ENCODE measurements at places on chromosomes 4 and X.

GRCh38 chr4:39642885-39643552, 4.4 kb upstream of the SMIM14 start:
- DNase-seq, result no peak

DNA sequence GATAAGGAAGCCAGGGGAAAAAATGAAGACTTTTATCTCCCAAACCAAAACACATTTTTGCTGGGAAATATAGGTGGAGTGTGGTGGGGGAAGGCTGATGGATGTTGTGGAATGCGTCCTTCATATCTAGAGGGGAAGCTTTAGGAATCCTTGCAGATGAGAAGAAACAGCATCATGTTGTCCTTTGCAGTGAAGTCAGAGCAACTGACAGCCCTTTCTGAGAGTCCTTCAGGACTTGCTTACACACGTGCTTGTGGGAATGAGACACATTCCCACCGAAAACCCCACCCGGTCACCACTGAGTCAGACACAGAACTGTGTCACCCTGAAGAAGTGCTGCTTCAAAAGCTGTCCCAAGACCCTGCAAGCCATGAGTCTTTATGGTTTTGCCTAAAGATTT, 81.5 kb downstream of the SHROOM2 start:
- no peak for DNase-seq

DNA sequence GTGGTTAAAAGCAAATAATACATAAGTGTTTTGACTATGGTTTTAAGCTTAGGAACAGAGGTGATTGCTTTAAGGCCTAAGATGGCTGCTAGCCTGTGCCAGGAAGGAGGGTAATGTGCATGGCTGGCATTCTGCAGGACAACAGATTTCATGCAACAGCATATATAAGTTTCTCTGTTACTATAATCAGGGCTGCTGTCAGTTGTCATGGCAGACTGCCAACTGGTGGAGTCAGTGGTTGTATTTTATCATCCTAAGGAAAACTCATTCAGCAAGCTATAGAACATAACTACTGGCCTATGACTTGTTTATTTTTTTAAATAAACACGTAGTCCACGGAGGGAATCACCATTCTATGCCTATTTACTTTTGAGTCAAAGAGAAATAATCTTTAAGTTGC, 77.7 kb upstream of the DCAF8L1 start:
- DNase-seq, result no peak

DNA sequence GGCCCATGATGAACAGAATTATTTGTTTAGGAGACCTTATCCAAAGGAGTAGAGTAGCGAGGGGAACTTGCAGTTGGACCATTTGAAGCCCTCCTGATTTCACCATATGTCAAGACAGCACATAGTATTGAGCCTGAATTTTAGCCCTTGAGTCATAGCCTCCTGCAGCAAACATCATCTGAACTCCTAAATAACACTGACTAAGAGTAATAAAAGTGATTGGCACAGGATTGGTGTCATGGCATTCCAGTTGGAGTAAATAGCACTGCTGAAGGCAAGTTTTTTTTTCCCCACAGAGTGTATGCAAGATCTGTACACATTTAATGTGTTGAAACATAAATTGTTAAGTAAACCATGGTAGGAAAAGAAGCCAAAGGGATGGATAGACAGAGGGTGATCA, 89.0 kb downstream of the COMMD8 start:
- DNase-seq, result no peak

DNA sequence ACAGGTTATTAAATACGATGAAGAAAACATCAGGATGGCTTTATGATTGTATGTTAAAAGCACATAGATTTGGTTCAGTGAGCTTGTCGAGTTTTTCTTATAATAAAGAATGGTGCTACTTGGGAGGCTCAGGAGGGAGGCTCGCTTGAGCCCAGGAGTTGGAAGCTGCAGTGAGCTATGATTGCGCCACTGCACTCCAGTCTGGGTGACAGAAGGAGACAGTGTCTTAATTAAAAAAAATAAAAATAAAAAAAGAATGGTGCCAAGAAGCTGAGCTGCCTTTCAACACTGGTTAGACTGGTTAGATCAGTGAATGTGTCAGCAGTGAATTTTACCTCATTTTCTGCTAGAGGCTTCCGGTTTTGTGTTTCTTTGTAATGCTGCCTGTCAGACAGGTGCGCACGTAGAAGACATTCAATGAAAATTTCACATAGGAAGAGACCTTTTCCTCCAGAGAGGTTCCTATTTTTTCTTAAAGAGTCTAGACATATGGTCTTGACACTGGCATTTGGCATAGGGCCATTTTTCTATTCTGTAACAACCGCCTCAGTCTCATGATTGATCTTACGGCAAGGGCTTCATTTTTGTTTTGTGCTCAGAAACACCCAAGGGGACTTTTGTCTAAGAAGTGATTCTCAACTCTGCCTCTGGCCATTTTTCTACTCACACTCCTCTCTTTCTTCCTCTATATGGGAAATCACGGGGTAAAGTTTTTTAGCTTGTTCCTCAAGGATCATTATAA, 15.0 kb upstream of the ARSF start:
- no peak for DNase-seq

DNA sequence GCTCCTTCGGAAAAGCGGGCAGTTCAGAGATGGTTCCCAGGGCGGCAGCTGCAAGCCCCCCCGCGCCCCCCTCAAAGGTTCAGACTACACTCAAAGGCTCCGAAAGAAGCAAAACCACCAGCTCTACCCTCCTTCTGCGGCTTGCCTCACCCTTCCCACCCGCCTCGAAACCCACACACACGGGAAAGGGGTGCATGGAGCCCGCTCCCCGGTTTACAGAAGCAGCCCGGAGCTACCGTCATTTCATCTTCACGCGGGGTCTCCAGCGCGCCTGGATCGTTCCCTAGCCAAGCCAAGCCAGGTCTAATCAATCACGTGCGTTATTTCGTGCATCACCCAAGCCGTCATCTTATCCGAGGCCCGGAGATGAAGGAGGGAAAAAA, 1.2 kb downstream of the NLGN4X start:
- DNase-seq, result no peak

DNA sequence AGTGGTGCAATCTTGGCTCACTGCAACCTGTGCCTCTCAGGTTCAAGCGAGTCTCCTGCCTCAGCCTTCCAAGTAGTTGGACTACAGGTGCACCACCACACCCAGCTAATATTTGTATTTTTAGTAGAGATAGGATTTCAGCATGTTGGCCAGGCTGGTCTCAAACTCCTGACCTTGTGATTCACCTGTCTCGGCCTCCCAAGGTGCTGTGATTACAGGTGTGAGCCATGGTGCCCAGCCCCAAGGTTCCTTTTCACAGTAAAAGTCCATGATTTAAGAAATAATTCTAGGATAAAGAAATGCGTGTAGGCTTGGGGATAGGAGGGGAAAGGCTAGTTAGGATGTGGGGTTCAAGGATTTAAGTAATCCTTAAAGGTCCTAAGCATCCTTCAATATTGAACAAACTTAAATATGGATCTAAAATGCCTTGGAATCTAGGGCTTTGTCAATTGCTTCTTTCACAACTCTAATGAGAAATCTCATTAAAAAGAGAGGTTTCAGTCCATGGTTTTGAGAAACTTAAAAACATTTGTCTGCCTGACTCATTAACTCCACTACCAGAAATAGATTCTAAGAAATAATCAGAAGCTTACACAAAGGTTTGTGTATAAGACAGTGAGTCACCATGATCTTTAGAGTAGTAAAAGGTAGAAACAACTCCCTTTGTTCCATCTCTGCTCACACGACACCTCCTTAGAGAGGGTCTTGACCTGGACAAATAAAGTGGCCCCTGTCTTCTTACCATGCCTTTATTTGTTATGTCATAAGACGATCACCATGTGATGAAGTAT, 203.2 kb downstream of the PTTG2 start:
- DNase-seq, result peak; percentile 48

DNA sequence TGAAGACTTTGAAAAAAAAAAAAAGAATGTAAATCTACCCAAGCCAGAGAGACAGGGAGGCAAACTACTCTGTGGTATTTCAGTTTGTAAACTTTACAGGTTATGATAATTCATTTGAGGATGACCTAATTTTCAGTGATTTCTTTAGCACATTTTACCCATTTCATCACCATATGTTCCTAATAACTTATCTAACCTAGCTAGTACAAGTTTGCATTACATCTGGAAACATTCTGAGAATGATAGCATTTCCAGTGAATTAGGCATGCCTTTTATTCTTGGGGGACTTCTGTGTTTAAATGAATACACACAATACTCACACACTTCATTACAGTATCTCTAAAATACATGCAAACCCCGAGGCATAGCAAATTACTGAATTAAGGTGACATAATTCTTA, 1055.5 kb downstream of the PCDH18 start:
- no peak for DNase-seq

- DNase-seq, result no peak
Measured at GRCh38 chr4:118834070-118834469, 1.9 kb downstream of the SEC24D start.

Data from suppressor macrophage treated with lipopolysaccharide for 1 hour (primary cell).